ENCODE measurements at places on chromosomes 6 and 20. TPM values are rescaled to one million over a fixed set of nuclear protein-coding genes. Genes with fewer than 3 reads are reported as not detected.

GRCh38 chr6:131682442-131682841 lies 18.8 kb downstream of the OR2A4 start:
- no peak overlapping the region for H3K4me3 ChIP-seq
- H3K27me3 ChIP-seq, result no peaks in the 10 kb centered on the region
- no peak for DNase-seq
- peaks cover 19% of the 10 kb centered on the region for H3K4me1 ChIP-seq

GRCh38 chr6:4533576-4533975 lies 242.6 kb upstream of the CDYL start:
- no peak overlapping the region for H3K4me3 ChIP-seq
- H3K36me3 ChIP-seq, result no peaks in the 10 kb centered on the region
- H3K27me3 ChIP-seq, result peaks cover 33% of the 10 kb centered on the region
- H3K4me1 ChIP-seq, result no peaks in the 10 kb centered on the region
- H3K27ac ChIP-seq, result no peak overlapping the region

- H3K4me1 ChIP-seq, result peaks cover 11% of the 10 kb centered on the region
- peaks cover 3% of the 10 kb centered on the region for H3K27me3 ChIP-seq
- no peak overlapping the region for H3K27ac ChIP-seq
Observed at GRCh38 chr20:43840382-43841070, 74.1 kb upstream of the TOX2 start.

ZNF292 gene
- 74.0 TPM for total RNA-seq

DNA sequence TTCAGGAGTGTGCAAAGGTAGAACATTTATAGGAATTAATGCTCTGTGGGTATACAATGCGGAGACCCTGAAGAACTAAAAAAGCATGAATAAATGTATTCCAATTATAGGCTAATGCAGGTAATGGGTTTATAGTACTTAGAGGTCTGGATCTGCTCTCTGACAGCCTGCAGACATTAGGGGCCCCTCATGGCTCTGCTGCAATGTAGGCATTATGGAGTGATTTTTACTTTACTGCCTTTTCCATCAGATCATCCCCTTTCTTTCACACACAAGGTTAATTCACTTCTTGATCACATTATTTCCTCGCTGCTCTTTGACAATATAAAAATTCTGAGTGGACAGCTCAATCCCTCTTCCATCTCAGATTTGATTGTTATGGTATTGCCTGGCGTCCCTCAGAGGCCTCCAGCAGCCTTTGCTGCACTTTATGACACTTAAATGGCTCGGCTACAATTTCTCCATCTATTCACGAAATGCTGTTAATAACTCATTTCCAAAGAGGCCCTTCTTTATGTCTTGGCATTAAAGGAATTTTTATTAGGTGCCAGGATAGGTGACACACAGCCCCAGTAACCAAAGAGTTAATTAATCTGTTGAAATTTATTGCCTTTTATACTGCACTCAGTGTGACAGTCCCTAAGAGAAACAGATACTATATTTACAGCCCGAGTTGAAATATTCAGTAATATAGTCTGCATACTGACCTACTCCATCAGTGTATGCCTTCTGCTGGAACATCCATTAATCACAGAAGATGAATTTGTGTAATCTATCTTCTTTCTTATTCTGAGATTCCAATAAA lies 33.4 kb upstream of the SLC35B3 start:
- no peak overlapping the region for H3K4me3 ChIP-seq
- H3K36me3 ChIP-seq, result no peaks in the 10 kb centered on the region

GRCh38 chr20:43942667-43943285 lies 28.1 kb downstream of the TOX2 start:
- H3K27me3 ChIP-seq, result peaks cover 39% of the 10 kb centered on the region
- peaks cover 67% of the 10 kb centered on the region for H3K4me1 ChIP-seq
- peak overlapping the region; percentile 47 for H3K4me3 ChIP-seq

GRCh38 chr6:167505782-167506181 lies 180.9 kb downstream of the TTLL2 start:
- no peak overlapping the region for H3K4me3 ChIP-seq
- peaks cover 2% of the 10 kb centered on the region for H3K4me1 ChIP-seq
- DNase-seq, result no peak
- no peaks in the 10 kb centered on the region for H3K27me3 ChIP-seq
- H3K27ac ChIP-seq, result no peak overlapping the region
- no peaks in the 10 kb centered on the region for H3K36me3 ChIP-seq

DNA sequence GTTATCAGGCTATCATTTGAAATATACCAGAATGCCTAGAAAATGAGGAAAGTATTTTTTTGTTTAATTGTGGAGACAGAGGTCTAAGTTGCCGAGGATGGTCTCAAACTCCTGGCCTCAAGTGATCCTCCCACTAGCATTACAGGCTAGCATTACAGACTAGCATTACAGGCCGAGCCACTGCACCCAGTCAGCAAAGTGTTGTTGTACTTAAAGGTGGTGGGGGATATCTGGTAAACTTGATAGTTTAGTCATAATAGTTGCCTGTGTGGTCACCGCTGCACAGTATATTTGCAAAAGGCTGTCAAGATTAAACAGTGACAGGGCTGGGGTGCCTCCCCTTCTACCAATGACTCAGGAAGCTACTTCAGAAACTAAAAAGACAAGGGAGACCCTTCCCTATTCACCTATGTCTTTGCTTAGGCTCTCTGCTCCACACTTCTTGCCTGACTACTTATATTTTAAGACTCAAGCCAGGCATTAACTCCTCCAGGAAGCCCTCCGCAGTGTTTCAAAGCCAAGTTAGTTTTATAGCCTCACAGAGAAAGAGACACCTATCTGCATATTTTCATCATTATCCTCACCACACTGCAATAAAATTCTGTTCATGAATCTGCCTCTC lies 3.1 kb upstream of the AKIRIN2 start:
- no peaks in the 10 kb centered on the region for H3K36me3 ChIP-seq
- no peak overlapping the region for H3K4me3 ChIP-seq
- H3K27me3 ChIP-seq, result no peaks in the 10 kb centered on the region
- H3K27ac ChIP-seq, result no peak overlapping the region
- no peak for DNase-seq

- H3K27ac ChIP-seq, result no peak overlapping the region
- H3K4me1 ChIP-seq, result no peaks in the 10 kb centered on the region
- H3K4me3 ChIP-seq, result no peak overlapping the region
- peaks cover 5% of the 10 kb centered on the region for H3K36me3 ChIP-seq
- peaks cover 7% of the 10 kb centered on the region for H3K27me3 ChIP-seq
Observed at GRCh38 chr6:156564127-156564806, 212.9 kb upstream of the ARID1B start.

OXT gene
- total RNA-seq, result 2.6 TPM

CLPSL2 gene
- total RNA-seq, result not detected

DNA sequence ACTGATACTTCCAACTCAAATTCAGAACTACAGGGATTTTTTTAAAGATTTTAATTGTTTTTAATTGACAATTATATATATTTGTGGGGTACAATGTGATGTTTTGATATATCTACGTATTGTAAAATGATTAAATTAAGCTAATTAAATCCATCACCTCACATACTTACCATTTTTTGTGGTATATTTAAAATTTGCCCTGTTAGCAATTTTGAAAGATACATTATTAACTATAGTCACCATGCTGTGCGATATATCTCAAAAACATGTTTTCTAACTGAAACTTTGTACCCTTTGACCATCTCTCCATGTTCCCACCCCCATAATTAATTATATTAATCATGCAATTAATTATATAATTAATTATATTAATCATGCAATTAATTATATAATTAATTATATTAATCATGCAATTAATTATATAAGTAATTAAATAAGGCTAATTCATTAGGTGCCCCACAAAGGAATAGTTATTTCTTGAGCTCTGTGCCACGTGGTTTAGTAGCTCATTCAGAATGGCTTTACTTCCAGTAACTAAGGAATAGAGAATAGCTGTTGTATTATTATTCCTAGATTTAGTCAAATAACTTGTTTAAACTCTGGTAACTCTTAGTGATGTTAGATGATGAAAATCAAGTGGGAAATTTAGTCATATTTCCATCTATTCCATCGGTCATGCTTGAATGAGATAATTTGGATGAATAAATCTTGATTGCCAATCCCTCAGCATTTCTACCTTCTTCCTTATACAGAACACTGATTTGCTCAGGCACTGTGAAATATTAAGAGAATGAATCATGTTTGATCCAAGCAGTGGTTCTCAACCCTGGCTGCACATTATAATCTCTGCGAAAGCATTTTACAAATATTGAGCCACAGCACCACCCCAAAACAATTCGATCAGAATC lies 25.1 kb downstream of the LOC128125822 start:
- no peaks in the 10 kb centered on the region for H3K36me3 ChIP-seq
- no peak for DNase-seq
- H3K4me1 ChIP-seq, result peaks cover 9% of the 10 kb centered on the region
- H3K27ac ChIP-seq, result no peak overlapping the region
- peak overlapping the region; percentile 87 for H3K4me3 ChIP-seq

- H3K4me3 ChIP-seq, result peak overlapping the region; percentile 4
- DNase-seq, result no peak
- H3K4me1 ChIP-seq, result peaks cover 39% of the 10 kb centered on the region
- peaks cover 3% of the 10 kb centered on the region for H3K36me3 ChIP-seq
- no peak overlapping the region for H3K27ac ChIP-seq
Observed at GRCh38 chr6:111835807-111836206, 37.4 kb downstream of the FYN start.

GRCh38 chr20:63658749-63659187 lies 656 bp downstream of the RTEL1 start:
- peaks cover 48% of the 10 kb centered on the region for H3K4me1 ChIP-seq
- H3K4me3 ChIP-seq, result peak overlapping the region; percentile 94
- peak overlapping the region; percentile 95 for H3K27ac ChIP-seq
- peaks cover 4% of the 10 kb centered on the region for H3K36me3 ChIP-seq
- H3K27me3 ChIP-seq, result no peaks in the 10 kb centered on the region

PTCRA gene
- total RNA-seq, result not detected

DNA sequence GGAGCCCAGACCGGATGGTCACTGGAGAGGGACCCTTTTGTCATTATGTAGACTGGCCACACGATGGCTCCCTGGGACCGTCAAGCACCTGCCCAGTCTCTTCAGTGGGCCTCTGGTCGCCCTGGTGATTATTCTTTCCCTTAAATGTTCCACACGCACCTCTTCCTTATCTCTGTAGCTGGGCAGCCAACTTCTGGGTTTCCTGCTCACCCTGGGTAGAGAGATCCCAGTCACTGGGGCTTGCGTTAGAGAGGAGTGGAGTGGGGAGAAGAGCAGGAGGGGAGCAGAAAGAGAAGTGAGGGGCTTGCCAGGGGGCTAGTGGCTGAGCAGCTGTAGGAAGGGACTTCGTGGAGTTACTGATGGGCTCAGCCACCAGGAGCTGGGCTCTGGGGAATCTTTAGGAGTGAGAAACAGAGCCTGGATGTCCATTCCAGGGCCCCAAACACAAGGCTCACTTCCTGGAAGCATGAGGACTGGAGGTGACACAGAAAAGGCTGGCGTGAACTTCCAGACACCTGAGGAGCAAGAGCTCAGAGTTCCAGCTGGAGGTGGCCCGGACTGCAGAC lies 150.1 kb downstream of the DHX35 start:
- H3K27ac ChIP-seq, result no peak overlapping the region
- no peak for DNase-seq
- H3K36me3 ChIP-seq, result no peaks in the 10 kb centered on the region
- peaks cover 48% of the 10 kb centered on the region for H3K27me3 ChIP-seq
- H3K4me1 ChIP-seq, result no peaks in the 10 kb centered on the region

GRCh38 chr6:16821834-16822264 lies 60.6 kb upstream of the ATXN1 start:
- DNase-seq, result no peak
- H3K4me3 ChIP-seq, result no peak overlapping the region
- no peak overlapping the region for H3K27ac ChIP-seq
- no peaks in the 10 kb centered on the region for H3K27me3 ChIP-seq
- H3K36me3 ChIP-seq, result no peaks in the 10 kb centered on the region

DNA sequence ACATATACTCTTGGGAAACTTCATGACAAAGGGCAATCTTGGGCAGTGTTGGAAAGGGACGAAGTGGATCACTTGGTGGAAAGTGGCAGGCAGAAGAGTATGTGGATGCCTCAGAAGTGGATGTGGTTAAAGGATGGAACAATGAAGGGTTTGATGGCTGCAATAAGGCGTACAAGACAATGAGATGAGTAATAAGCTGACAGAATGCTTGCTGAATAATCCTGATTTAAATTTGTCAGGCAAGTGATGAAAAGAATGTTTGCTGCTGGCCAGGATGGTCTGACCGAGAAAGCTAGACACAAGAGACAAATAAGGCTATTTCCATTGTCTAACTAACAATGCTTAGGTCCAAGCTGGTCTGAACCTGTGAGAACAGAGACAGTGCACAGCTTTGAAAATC lies 61.6 kb upstream of the CEP85L start:
- H3K27me3 ChIP-seq, result no peaks in the 10 kb centered on the region
- DNase-seq, result no peak
- H3K27ac ChIP-seq, result peak overlapping the region; percentile 12
- H3K36me3 ChIP-seq, result no peaks in the 10 kb centered on the region

DNA sequence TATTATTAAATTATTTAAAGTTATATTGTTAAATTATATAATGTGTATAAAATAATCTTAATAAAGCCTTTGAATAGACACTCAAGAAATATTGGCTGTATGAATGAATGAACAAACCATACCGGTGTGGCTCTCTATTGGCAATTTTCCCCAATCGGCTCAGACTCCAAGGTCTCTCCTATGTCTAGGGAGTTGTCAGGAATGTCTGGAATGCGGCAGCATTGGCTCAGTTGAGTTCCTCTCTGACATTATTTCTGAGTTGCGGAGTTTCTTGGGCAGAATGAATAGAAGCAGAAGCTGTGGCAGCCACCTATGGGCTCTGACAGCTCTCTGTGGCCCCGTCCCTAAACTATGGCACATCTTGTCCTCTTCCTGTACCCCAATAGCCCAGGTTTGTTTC lies 111.0 kb downstream of the SOBP start:
- no peaks in the 10 kb centered on the region for H3K36me3 ChIP-seq
- H3K27ac ChIP-seq, result no peak overlapping the region
- H3K4me1 ChIP-seq, result no peaks in the 10 kb centered on the region
- peaks cover 4% of the 10 kb centered on the region for H3K27me3 ChIP-seq
- H3K4me3 ChIP-seq, result no peak overlapping the region
- DNase-seq, result no peak

- peaks cover 79% of the 10 kb centered on the region for H3K4me1 ChIP-seq
- H3K4me3 ChIP-seq, result peak overlapping the region; percentile 72
- H3K27ac ChIP-seq, result peak overlapping the region; percentile 97
- DNase-seq, result peak; percentile 74
Observed at GRCh38 chr6:158789115-158789917, 29.9 kb downstream of the EZR start.

DNA sequence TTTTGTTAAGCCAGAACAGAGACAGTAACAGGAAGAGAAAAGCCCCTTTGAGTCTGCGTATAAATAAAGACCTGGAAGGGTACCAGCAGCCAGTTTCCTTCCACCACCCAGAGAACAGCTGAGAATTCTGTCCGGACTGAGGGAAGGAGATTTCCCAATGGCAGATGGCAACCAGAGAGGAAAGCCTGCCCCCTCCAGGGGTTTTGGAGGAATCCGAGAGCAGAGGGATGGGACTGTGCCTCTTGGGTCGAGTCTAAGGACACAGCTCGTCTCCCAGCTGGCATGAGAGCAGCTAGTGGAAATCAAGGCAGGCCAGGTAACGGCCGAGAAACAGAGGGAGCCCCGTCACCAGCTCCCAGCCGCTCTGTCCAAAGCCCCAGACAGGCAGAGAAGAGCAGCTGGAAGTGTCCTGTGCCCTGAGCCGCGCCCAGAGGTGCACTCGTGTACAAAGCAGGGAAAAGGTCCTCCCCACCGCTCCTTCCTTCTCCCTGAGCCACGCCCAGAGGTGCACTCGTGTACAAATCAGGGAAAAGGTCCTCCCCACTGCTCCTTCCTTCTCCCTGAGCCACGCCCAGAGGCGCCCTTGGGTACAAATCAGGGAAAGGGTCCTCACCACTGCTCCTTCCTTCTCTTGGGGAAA lies 134.0 kb upstream of the SNX9 start:
- H3K4me1 ChIP-seq, result no peaks in the 10 kb centered on the region
- H3K27ac ChIP-seq, result no peak overlapping the region
- H3K36me3 ChIP-seq, result no peaks in the 10 kb centered on the region
- no peaks in the 10 kb centered on the region for H3K27me3 ChIP-seq
- DNase-seq, result no peak

Data from naive thymus-derived CD8-positive, alpha-beta T cell (primary cell).